ENCODE measurements at places on chromosomes 5 and 9. TPM values are rescaled to one million over a fixed set of nuclear protein-coding genes. Genes with fewer than 3 reads are reported as not detected.

The TMEM252 gene
- not detected for polyA plus RNA-seq

- no peak for DNase-seq
These were observed 42.2 kb upstream of the ICE1 start for GRCh38 chr5:5380298-5380697.

DNA sequence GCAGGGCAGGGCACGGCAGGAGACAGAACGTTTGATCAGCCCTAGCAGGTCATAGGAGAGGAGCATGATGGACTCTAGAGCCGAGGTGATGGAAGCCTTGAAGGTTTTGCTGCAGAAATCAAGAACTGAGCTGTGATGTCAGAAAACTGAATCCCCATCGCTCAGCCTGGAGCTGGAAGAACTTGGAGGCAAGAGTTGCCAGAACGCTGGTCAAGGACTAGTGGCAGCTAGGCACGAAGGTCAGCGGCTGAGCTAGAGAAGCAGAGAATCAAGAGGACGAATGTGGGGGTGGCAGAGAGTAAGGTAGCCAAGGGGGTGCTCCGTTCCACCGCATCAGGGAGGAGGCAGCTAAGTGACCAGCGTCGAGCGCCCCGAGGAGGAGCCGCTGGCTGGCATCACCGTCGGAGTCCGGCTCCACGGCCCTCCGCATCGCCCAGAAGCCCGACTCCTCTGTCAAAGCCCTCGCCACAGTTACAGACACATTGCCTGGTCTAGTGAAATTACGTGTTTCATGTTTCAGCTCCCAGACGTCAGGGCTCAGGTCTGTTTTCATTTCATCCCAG lies 1.2 kb upstream of the GALNT10 start:
- no peak for DNase-seq

The FGF1 gene
- 0.24 TPM for polyA plus RNA-seq

The GMCL2 gene
- not detected for polyA plus RNA-seq

GRCh38 chr5:164975986-164976385 lies 1470.6 kb downstream of the MAT2B start:
- no peak for DNase-seq

The FREM1 gene
- polyA plus RNA-seq, result 0.81 TPM

- no peak for DNase-seq
These were observed 164.3 kb downstream of the DOCK2 start for GRCh38 chr5:169801324-169801777.

GRCh38 chr9:21357479-21358460 lies 7.1 kb upstream of the IFNA6 start:
- no peak for DNase-seq

The GBGT1 gene
- 0.33 TPM for polyA plus RNA-seq

DNA sequence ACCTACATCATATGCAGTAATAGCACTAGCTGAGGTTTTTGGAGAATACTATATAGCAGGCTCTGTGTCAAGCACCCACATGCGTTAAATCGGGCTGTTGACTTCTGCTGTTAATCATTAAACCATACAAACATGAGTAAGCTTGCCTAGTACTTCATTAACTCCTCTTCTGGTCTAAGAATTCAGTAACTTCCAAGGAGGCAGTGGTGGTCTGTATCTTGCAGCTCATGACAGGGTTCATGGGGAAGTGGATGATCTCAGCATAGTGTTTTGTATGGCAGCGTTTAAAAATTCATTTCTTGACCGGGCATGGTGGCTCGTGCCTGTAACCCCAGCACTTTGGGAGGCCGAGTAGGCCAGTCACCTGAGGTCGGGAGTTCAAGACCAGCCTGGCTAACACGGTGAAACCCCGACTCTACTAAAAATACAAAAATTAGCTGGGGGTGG lies at the start of gene HAVCR1:
TSS of gene HAVCR1 (minus strand) at position 24 of the 447 bp plus-strand sequence. CDS start 1,173 bp downstream, outside the sequence.
- DNase-seq, result no peak

The PFN3 gene
- polyA plus RNA-seq, result not detected

- DNase-seq, result peak; percentile 49
These were observed 354.6 kb downstream of the SLIT3 start for GRCh38 chr5:168946363-168946762.

The LECT2 gene
- polyA plus RNA-seq, result 90.2 TPM

GRCh38 chr5:100904259-100904861 lies 1.3 kb upstream of the ST8SIA4 start:
- DNase-seq, result no peak

The CTSV gene
- polyA plus RNA-seq, result 0.65 TPM

All from liver (tissue), 10 donors.